ENCODE measurements at places on chromosomes 6 and 20. TPM values are rescaled to one million over a fixed set of nuclear protein-coding genes. Genes with fewer than 3 reads are reported as not detected.

Gene IL22RA2
- total RNA-seq: not detected

Gene PRR18
- total RNA-seq: 0.23 TPM

Gene OR2H1
- not detected for total RNA-seq

Gene STMND1
- total RNA-seq: not detected

Gene TPBG
- 84.1 TPM for total RNA-seq

Gene PHACTR1
- 0.05 TPM for total RNA-seq

Gene BNIP5
- total RNA-seq: not detected

Gene GZF1
- total RNA-seq: 18.0 TPM

Gene C6orf52
- total RNA-seq: 6.5 TPM

Gene LINC00237
- not detected for total RNA-seq

GRCh38 chr6:153059311-153059710, 56.8 kb upstream of the MTRF1L start:
- no peak for DNase-seq

DNA sequence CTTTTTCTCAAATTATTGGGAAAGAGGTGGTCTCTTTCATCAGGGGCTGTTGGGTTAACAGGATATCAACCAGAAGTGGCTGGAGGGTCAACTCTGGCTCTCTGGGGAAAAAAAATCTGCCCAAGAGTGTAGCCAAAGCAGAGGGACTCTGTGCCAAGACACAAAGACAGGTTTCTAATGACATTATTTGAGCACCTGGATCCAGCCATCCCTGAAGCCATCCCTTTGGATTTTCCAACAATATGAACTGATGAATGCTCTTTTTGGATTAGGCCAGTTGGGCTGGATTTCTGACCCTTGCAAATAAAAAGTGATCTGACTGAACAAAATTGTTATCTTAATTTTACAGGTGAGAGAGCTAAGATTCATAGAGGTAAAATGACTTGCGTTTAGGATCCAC, 88.7 kb downstream of the KCNB1 start:
- DNase-seq: no peak

DNA sequence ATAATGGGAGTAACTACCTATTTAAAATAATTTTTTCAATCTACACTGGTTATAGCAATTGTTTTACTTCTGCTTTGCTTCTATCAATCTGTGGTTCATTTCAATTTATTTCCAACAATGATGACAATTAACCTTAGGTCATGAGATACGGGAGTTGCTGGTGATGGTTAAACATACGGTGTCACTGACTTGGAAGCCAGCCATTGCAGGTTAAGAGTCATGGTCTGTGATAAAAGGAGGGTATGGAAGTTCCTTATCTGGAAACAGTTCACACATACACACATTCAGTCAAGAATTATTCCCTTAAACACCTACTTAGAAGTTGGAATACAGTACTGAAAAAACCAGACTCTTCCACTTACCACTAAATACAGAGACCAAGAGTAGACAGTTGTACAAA, 180.0 kb downstream of the KIF16B start:
- no peak for DNase-seq

DNA sequence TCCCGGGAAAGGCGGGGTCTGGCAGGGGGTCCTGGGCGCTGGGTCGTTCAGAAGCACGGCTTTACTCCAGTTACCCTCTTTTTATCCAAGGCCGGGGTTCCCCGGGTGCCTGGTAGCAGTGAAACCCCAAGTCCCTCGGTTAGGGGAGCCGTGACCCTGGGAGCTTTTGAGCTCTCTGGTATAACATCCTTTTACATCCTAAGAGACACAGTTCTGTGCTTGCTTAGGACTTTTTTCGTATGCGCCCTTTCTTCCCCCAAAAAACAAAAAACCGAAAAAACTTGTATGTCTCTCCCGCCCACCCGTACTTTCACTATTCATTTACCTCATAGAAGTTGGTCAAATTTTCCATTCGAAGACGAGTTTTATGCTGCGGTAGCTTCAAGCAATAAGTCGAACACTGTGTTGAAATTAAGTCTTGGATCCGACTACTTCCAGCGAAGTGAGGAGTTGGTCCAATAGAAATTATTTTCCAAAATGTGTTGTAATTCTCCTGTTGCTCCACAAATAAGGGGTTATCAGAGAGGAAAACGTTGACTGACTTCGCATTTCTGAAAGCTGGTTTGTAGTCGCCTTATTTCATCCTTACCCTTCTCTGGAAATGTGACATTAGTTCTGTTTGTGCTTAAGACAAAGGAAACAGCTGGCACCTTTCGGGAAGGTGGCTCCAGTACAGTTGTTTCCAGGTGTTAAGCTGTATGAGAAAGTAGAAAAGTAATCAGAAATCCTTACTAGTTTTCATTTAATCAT, 816 bp upstream of the MAN1A1 start:
- peak; percentile 15 for DNase-seq

- DNase-seq: no peak
Observed at GRCh38 chr6:5511954-5512353, 250.6 kb downstream of the FARS2 start.

DNA sequence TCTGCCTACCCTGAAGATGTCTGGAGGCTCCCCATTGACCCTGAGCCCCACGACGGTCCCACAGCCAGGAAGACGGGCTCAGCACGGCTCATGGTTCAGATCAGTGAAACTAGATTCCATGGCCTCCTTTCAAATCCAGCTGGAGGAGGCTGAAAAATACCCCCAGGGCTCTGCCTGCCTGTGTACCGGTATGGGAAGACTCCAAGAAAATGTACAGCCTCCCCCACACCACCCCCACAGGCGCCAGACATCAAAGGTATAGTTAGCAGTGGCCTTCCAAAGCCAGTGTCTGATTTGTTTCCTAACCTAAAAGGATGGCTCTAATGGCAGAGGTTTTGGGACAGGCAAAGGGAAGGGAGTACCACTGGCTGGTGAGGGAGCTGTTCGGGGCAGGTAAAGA, 86.2 kb upstream of the SNAP25 start:
- no peak for DNase-seq

DNA sequence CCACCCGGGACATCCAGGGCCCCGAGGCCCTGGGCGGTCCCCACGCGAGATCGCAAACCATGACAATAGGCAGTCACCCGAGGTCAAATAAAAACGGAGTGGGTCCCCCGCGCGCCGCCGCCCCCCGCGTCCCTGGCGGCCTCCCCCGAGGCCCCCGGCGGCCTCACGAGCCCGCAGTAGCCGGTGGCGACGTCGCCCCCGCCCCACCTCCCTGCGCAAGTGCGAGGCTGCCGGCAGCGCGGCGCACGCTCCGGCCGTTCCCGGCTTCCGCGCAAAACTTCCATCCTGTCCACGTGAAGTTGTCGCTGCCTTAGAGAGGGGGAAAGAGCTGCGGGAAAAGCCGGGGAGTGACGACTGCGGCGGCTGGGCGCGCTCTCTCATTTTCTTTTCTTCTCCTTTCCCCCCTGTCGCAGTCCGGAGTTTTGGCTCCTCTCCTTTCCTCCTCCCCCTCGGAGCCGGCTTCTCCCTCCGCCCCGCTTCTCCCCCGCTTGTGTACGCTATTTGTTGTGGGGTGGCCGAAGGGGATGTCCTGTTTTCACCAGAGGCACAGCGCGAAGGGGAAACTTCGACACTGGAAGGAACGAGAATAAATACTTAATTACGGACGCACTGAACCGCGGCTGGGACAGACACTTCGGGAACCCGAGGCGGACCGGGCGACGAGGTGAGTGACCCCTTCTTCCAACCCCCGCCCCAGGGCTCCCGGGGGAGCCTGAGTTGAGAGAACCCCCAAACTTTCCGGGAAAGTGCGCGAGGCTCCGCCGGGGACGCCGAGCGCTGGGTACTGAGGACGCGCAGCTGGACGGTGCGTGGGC, at the start of gene EYA4:
Gene EYA4 (plus strand): TSS at position 272 of the 815 bp plus-strand sequence. CDS start 33,424 bp downstream, outside the sequence.
- DNase-seq: no peak

DNA sequence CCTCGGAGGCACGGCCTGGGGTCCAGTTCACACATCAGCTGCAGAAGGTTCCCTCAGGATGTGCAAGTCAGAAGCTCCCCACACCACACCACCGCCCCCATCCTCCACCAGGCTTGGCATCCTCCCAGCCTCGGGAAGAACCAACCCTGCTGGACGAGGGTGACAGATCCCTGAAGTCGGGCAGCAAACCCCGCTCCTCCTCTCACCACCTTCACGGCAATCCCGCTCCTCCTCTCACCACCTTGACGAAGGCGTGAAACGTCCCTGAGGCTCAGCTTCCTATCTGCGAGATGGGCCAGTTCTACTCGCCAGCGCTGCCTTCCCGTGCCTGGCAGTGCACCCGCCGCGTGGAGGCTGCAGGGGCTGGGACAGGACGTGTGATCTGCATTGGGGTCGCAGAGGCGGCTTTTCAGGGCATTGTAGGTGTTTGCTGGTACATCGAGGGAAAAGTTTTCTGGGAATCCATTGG, 327.0 kb downstream of the TAF4 start:
- no peak for DNase-seq

GRCh38 chr20:59665656-59666555, 61.6 kb downstream of the PHACTR3 start:
- DNase-seq: no peak

DNA sequence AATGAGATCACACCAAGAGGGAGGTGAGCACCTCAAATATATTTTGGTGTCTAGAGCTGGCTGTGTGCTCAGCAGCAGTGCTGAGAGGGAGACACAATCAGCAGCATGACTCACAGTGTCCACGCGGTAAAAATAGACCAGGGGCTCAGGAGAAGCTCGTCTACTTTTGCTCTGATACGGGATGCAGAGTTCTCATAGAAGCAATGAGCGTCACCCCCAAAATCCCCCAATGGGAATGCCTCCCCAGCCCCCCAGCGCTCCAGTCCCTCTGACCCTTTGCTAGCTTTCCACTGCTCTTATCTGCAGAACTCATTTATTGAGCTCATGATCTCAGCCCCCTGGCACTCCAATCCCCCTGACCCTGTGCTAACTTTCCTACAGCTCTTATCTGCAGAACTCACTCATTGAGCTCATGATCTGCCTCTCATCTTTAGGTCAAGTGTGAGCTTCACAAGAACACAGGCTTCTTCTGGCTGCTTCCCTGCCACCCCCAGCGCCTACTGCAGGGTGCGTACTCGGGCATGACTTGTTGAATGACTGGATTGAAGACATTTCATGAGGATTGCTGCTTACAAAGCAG, 34.0 kb downstream of the SYNDIG1 start:
- no peak for DNase-seq

Measured in Panc1 (cell line).